ENCODE measurements at places on chromosomes 2 and 18.

- no peak for DNase-seq
Observed at GRCh38 chr18:3693410-3693809, 243.4 kb downstream of the TGIF1 start.

DNA sequence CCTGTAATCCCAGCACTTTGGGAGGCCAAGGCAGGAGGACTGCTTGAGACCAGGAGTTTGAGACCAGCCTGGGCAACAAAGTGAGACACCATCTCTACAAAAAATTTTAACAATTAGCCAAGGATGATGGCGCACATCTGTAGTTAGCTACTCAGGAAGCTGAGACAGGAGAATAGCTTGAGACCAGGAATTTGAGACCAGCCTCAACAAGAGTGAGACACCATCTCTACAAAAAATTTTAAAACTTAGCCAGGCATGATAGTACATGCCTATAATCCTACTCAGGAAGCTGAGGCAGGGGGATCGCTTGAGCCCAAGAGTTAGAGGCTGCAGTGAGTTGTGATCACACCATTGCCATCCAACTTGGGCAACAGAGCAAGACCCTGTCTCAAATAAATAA lies 7.0 kb downstream of the MEMO1 start:
- no peak for DNase-seq

- DNase-seq: no peak
Observed at GRCh38 chr2:15354596-15355366, 206.4 kb downstream of the NBAS start.

GRCh38 chr2:149931486-149931885 lies 343.9 kb upstream of the MMADHC start:
- DNase-seq: no peak

DNA sequence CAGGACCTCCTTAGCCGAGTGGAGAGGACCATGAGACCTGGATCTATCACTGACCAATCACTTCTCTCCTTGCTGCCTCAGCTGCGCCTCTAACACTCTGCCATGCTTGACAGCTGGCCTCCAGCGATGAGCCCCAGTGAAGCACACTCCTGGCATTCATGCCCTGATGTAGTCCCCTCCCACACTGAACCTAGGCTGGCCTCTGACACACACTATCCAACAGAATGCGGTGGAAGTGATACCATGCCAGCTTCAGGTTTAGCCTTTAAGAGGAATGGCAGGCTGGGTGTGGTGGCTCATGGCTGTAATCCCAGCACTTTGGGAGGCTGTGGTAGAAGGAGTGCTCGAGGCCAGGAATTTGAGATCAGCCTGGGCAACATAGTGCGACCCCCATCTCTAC lies 73.7 kb upstream of the LAPTM4A start:
- DNase-seq: no peak

Measured in HCT116 (cell line).